ENCODE measurements at places on chromosomes 6 and 20.

GRCh38 chr6:15673666-15674065 lies 10.8 kb upstream of the DTNBP1 start:
- DNase-seq: no peak

- DNase-seq: no peak
These were observed 57.9 kb upstream of the MANEA start for GRCh38 chr6:95519228-95520037.

- DNase-seq: no peak
These were observed 55.9 kb downstream of the BCAS4 start for GRCh38 chr20:50850721-50851286.

DNA sequence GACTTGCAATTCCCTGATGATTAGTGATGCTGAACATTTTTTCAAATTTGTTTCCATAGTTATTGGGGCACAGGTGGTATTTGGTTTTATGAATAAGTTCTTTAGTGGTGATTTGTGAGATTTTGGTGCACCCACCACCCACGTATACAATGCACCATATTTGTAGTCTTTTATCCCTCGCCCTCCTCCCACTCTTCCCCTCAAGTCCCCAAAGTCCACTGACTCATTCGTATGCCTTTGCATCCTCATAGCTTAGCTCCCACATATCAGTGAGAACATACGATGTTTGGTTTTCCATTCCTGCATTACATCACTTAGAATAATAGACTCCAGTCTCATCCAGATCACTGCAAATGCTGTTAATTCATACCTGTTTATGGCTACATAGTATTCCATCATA lies 167.3 kb downstream of the MYLK4 start:
- no peak for DNase-seq

GRCh38 chr6:167767715-167768107 lies 59.0 kb upstream of the AFDN start:
- no peak for DNase-seq

- DNase-seq: no peak
These were observed 30.6 kb upstream of the RIPOR2 start for GRCh38 chr6:24966381-24966780.

GRCh38 chr20:40962733-40963504 lies 65.7 kb upstream of the TOP1 start:
- DNase-seq: peak; percentile 78

DNA sequence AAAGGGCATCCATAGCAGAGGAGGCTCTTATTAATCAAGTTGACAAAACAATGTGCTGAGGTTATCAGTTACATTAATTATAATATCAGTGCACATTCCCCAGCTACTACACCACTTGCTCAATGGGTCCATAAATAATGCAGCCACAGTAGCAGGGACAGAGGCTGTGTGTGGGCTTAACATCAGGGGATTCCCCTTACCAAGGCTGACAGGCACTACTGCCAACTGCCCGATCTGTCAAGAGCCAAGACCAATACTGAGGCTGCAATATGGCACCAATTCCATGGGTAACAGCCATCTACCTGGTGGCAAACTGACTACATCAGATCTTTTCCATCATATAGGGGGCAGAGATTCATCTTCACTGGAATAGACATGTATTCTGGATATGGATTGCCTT lies 22.0 kb downstream of the CD164 start:
- no peak for DNase-seq

- peak; percentile 25 for DNase-seq
These were observed 2.8 kb downstream of the ZNF512B start for GRCh38 chr20:63966944-63967322.

- no peak for DNase-seq
These were observed 10.5 kb downstream of the MANBAL start for GRCh38 chr20:37299718-37300528.

DNA sequence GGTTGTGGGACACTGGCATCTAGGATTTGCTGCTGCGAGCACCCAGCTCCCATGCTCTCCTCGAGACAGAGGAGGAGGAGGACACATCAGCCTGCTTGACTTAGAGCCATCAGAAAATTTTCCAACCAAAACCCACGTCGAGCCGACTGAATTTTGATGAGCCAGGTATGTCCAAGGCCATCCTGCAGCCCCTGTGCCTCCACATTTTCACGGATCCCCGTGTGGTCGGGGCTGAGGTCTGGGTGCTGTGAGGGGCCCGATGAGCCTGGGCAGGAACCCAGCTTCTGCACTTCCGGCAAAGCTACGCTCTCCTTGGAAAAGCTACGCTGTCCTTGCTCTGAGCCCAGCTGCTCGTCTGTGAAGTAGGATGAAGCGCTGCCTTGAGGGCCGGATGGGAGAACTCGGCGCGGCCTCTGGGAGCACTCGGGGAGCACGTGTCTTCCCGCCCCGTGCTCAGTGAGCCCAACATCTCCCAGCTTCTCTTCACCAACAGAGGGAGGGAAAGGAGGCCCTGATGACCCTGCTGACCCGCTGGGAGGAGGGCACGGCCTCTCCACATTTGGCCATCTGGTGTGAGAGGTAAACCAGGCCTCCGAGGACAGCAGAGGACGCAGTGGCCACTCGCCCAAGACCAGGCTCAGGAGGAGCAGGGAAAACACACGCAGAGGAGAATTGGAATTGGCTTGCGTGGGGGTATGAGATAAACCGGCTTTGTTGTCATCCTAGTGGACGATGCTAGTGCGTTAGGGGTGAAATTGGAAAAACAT lies 33.9 kb downstream of the PSMG4 start:
- no peak for DNase-seq

GRCh38 chr20:17856024-17856564 lies 112.5 kb downstream of the SNX5 start:
- DNase-seq: no peak
